ENCODE measurements at places on chromosomes 7 and 10.
A peak's percentile ranks its signal among the peaks of the same experiment; 100 is the strongest.

GRCh38 chr7:27491534-27491933 lies 171.1 kb downstream of the HIBADH start:
- no peak for DNase-seq

GRCh38 chr7:153061910-153062528 lies 302.5 kb downstream of the ACTR3B start:
- DNase-seq, result peak; percentile 71

- peak; percentile 83 for DNase-seq
Measured at GRCh38 chr10:44386546-44387052, 1.7 kb upstream of the CXCL12 start.

- DNase-seq, result no peak
Measured at GRCh38 chr7:90579181-90579688, 16.9 kb upstream of the CDK14 start.

GRCh38 chr10:48758411-48758810 lies 73.7 kb downstream of the WDFY4 start:
- no peak for DNase-seq

DNA sequence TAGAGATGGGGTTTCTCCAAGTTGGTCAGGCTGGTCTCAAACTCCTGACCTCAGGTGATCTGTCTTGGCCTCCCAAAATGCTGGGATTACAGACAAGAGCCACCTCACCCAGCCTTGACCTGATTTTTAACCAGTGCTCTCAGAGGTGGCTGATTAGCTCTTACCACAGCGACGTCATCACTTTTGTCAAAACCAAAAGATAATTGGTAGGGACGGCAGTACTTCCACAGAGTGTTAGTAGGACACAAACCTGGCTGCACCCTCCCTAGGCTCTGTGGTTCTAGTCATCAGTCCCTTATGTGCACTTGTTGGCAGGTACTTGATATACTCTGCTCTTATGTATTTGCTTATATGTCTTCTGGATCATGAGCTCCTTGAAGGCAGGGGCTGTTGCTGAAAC lies 74.0 kb downstream of the GPR141 start:
- DNase-seq, result no peak

DNA sequence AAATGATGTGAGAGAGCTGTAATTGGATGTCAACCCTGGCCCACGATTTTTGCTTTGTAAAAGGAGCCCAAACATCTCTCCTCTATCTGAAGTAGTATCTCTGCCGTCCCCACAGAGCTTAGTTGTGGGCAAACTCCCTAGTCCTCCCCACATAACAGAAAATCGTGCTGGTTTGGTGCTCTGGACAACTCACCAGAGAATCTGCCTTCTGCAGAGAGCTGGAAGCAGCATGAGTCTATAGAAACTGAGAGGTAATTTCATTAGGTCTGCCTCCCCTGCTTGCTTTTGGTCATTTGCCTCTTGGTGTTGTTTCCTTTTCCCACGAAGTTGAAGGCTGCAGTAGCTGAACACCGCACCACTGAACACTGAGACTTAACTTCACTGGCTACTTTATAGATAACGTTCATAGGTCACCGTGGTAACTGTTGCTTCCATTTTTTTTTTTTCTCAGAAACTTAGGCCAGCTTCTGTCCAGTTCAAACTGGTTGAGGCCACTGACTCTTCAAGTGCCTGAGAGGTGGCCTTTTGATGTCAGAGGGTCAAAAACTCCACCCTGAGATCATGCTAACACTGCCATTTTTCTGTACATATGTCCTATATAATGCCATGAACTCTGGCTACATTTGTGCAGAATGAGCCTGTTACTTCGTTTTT lies 3.3 kb upstream of the CDCA7L start:
- DNase-seq, result no peak

GRCh38 chr10:120942806-120943413 lies 91.7 kb downstream of the WDR11 start:
- peak; percentile 89 for DNase-seq

DNA sequence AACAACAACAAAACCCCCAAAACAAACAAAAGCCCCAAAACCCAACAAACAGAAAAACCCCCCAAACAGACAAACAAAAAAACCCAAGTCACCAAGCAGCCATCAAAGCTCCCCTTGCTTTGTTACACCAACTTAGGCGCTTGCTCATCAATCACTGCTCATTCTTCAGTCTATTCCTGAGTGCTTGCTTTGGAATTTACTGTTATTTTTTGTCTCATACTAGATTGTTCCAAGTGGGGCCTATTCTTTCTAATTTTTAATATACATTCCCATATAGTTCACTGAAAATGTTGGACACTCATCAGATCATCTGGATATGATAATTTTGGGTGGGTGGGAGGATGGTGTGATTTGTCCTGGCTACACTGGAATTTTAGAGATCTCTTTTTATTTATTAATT lies 126.0 kb upstream of the JCAD start:
- DNase-seq, result no peak

DNA sequence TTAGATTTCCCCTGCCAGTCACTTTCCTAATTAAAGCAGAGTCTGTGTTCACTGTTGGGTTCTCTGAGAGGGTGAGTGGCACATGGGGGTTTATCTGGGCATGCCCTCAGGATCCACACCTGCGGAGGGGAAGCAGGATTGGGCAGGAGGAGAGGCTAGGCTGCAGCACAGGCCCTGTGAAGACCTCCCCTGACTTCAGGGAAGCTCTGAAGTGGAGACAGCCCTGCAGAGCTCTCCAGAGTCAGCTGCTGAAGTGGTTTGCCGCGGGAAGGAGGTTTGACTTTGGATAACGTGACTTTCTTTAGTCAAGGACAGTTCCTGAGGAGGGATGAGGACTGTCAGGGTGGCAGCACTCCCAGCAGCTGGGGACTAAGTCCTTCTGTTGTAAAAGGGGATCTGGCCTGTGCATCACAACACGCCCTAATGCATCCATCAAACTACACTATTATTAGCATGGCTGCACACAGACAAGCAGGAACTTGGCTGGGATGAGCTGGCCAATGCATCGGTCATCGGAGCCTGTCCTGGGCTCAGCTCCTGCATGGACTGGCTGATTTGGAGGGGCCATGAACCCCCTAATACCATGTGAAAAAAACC lies 50.9 kb upstream of the LEP start:
- DNase-seq, result peak; percentile 29

- no peak for DNase-seq
Measured at GRCh38 chr10:127280446-127280845, 84.1 kb upstream of the INSYN2A start.

DNA sequence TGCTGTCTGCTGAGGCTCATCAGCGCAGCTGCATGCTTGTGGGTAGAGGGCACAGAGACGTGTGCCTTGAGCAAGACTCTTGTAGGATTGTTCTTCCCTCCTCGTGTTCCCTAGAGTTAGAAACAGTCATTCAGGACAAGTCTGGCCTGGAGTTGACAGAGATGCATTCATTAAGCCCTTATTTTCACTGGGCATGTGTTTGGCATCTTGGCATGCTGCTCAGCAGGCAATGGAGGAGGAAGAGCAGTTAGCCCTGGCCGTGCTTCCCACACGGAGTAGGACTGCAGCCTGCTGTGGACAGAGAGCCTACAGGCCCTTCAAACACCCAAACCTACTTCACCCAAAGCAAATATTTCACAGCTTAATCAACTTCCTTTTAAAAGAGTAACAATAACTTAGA lies 73.0 kb upstream of the GJD4 start:
- no peak for DNase-seq

DNA sequence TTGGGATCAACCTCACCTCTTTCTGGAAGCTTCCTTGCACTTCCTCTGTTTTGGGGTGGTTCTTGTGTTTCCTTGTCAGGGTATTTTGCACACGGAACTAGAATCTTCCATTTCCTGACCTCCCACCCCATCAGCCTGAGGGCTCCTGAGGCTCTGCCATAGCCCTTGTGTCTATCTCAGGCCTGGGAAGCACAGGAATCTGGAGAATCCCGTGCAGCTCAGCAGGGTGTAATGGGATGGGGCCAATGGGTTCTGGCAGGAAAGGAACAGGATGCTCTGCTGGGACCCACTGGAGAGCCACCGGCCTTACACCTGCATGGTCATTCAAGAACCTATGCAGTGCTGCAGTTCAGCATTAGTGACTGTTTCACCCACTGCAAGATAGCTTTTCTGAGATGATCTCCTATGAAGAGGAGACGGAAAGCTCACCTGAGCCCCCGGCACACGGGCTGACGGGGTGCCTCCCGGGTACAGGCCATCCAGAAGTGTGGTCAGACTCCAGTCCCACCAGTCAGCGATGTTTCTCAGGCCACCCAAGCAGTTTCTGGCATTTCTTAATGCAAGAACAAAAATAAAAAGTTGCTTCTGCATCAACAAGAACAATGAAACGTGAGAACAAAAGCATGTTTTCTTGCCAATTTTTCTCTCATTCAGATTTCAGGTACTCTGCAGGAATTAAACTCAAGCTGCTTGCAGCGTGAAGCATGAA lies 133.2 kb downstream of the PKD1L1 start:
- DNase-seq, result no peak

GRCh38 chr7:14207138-14207537 lies 217.7 kb upstream of the ETV1 start:
- DNase-seq, result no peak

- no peak for DNase-seq
Measured at GRCh38 chr10:34670081-34670480, 145.0 kb downstream of the PARD3 start.

GRCh38 chr10:90480466-90480865 lies 377.4 kb downstream of the HTR7 start:
- DNase-seq, result no peak

- no peak for DNase-seq
Measured at GRCh38 chr7:28661826-28662595, 249.7 kb downstream of the CREB5 start.

GRCh38 chr10:103542764-103543616 lies 49.5 kb downstream of the NEURL1 start:
- DNase-seq, result peak; percentile 78

DNA sequence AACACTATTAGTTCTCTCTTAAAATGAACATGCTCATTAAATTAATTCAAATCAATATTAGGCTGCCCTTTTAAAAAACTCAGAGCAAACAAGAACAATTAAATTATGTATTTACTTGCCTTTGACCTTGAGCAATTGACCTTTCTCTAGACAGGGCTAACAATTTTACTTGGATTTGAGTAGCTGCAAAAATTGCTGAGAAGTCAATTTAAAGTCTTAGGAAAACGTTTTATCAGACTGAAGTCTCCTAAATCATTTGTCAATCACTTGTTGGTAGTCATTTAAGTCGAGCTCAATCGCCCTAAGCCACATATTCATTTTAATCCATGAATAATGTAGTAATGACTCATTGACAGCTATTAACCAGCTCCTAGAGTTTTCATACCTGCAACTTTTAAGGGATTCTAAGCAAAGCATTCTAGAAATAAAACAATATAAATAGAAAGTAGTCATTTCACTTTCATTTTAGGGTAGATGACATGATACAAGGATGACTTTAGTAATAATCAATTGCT lies 84.9 kb upstream of the SEC61G start:
- DNase-seq, result no peak

GRCh38 chr10:125187238-125188194 lies 27.2 kb upstream of the CTBP2 start:
- no peak for DNase-seq

DNA sequence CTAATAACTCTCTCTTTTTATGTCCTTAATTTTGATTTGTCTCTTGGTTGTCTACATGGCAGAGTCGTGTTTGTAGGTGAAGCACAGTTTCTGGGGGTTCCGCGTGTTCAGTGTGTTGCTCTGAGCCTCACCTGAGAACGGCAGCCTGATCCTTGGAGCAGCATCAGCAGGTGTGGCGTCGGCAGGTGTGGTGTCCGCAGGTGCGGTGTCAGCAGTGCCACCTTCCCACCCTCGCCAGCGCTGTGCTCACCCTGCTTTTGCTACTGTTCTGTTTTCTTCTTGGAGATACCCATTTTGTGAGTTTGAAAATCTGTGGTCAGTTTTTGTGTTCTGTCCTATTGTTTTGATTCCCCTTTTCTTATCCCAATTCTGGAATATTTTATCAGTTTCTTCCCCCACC lies 406.6 kb downstream of the GLRX3 start:
- no peak for DNase-seq

GRCh38 chr7:98872328-98872924 lies 2.6 kb upstream of the TMEM130 start:
- DNase-seq, result no peak

GRCh38 chr10:53315709-53316108 lies 543.1 kb upstream of the MBL2 start:
- DNase-seq, result no peak

Data from ecto neural progenitor cell (in vitro differentiated cells).